CMK (cell line): ENCODE measurements at places on chromosomes 2 and 18.

GRCh38 chr2:17610521-17610920 lies 70.0 kb downstream of the VSNL1 start:
- no peak for DNase-seq

DNA sequence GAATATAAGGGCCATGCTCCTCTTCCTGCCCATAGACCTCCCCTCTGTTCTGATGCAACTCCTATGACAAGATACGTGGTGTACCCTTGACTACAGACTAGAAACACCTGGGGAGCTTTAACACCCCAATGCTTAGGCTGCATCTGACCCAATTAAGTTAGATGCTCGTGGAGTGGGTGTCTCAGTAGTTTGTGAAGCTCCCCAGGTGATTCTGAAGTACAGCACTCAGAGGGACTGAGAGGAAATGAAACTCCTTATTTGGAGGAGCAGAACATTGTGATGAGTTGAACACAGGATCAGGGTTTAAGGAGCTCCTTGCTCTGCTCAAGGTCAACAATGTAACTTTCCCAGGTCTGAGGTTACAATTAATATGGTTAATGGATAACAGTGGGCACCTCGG lies 80.3 kb upstream of the TTC39C start:
- DNase-seq: no peak

DNA sequence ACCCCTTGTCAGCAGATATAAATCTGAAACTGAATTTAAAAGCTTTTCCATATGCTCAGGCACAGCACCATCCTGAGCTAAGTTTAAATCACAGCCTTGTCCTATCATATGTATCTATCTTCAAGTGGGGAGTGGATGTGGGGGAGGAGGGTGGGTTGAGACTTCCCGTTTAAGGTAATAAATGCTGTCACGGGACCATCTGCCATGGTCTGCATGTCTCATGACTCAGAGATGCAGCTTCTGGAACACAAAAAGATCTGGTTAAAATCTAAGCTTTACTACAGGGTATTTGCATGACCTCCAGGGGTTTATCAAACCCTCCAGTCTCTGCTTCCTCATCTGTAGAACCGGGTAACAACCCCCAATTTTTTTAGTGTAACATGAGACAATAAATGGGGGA lies 377.7 kb upstream of the ST6GAL2 start:
- DNase-seq: no peak

DNA sequence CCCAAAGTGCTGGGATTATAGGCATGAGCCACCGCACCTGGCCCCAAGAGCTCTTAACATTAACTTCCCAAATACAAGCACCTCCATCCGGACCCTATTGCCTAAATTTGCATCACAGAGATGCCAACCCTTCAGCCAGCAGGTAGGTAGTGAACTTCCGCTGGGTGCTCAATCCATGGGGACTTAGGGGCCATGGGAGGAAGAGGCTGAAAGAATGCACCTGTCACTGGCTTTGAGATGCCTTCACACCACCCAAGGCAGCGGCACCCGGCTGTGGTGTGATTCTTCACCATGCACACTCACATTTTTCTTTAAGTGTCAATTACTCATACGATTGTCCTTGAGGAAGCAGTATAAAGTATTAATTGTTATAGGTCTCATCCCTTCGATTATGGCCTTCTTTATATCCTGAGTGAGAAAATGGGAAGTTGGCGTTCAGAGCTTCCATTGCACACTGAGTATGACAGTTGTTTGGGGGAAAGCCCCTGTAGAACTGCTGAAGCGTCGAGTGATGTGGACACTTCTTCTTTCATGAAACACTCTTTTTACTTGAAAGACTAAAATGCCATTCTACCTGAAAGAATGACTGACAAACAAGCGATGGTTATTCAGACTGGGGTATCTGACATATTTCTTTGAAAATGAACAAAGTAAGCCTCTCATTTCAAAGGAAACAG lies 51.8 kb upstream of the BIN1 start:
- DNase-seq: no peak

DNA sequence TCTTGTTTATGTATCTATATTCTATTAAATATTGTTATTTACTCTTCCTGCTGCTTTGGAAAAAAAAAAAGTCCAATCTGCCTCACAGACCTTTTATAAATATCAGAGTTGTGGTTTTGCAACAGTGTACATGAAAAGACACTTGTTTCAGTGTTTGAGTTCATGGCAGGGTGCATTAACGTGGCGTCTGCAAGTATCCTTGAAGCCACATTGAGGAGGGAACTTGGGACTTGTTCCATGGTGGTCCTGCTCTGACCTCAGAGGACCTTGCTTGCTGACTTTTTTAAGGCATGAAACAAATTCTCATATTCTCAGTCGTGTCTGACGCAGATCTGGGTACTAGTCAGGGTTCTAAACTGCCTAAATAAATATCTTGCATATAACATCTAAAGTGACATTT lies 55.1 kb downstream of the CRIM1 start:
- DNase-seq: no peak

DNA sequence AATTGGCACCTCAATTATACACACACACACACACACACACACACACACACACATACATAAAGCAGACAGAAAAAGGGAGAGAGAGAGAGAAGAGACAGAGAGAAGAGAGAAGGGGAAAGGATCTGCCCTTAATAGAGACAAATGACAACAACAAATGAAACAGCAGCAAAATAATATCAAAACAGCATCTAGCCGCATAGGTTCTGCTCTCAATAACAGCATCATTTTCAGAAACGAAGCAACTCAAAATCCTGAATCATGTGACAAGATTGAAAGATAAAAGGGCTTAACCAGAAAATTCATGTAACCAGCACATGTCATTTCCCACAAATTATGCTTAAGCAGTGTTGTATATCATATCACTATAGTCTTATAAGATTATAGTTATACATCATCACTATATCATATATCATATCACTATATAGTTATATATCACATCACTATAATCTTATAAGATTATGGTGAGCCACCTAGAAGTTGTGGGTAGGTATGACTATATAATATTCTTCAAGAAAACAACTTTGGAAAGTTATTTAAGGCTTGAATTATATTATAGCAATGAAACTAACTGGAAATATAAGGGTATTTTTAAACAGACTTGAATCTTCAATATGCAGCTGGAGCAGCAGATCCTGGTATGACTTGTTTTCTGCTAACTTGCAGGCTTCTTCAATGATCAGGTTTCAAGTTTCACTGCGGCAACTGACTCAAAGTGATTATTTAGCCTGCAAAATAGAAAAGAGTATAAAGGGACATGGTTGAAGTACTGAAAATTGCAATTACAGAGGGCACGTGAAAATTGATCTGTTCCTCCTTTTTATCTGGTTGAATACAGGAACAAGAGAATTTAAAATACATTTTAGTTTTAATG lies 16.1 kb upstream of the VPS54 start:
- DNase-seq: no peak

DNA sequence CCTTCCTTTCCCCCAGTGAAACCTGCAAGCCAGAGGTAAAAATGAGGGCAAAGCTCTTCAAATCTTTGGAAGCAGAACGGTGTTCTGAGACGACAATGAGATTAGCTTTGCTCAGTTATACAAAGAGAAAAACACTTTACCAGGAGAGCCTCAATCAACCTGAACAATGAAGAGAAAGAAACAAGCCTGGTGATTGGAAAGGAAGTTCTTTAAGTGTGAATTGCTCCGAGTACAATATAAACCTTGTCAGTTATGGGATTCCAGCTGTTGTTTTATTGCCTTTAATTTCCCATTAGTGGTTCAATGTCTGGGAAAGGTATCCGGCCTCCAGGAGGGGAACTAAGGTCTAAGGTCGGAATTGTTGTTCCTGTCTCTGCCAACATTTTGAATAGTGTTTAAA lies 901.6 kb downstream of the EPHA4 start:
- DNase-seq: no peak

DNA sequence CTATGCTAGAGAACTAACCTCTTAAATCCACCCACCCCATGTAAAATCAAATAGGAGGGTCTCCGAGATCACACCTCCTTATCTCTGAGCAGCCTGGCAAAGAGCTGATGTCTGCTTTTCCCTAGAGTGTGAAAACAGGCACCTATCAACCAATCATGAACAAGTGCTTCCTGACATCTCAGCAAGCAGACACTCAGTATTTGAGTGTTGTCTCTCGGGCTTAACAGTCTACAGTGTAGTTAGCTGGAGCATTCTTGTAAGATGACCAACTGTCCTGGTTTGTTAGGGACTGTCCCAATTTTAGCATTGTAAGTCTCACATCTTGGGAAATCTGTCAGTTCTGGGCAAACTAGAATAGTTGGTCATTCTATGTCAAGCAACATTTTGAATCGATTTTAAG lies 26.4 kb downstream of the MARCHF4 start:
- no peak for DNase-seq

GRCh38 chr18:68742206-68742605 lies 27.3 kb upstream of the TMX3 start:
- no peak for DNase-seq

DNA sequence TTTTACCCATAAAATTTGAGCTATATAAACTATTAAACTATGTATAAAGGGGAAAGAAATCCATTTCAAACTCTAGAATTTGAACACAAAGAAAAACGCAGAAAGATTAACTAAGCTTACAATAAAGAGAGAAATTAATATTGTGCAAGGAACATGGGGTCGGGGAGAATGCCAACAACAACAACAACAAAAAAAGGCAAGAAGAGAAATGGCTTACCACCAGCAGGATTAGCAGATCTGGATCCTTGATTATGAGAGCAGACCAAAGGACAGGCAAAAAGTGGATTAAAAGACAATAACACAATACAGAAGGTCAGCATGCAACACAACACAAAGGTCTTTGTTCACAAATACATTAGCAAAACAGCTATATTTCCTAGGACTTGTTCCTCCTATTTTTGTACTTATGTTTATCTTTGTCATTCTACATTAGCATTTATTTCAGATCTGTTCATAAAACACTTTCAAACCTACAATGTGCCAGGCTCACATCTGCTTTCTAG lies 103.4 kb upstream of the RNU4ATAC start:
- DNase-seq: no peak

GRCh38 chr18:47983946-47984345 lies 53.5 kb upstream of the SMAD2 start:
- no peak for DNase-seq

- no peak for DNase-seq
These were observed 445.8 kb downstream of the SATB2 start for GRCh38 chr2:199011908-199012307.
